ENCODE measurements at places on chromosomes 1 and 21.

DNA sequence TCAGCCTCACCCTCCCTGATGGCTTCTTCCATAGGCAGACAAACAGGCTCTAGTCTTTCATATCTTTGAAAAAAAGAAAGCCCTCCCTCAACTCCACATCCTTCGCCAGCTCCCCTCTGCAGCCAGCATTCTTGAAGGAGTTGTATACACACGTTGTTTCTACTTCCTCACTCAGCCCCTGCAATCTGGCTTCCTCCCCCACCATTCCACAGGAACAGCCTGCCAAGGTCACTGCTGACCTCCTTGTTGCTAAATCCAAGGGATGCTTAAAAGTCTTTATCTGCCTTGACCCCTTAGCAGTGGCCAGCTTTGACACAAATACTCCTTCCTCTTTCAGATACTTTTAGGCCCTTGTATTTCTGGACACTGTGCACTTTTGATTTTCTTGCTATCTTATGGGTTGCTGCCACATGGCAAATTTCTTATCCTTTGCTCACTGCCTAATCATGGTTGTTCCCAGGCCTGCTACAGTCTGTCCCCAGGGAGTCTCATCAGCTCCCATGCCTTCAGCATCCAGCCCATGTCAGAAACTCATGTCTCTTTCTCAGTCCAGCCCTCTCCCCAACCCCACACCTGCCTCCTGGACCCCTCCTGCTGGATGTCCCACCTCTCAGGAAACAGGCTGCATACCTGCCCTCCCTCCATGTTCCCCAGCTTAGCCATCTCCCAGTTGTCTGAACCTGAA is 8.3 kb downstream of the FAM229A start:
- no peak for DNase-seq

DNA sequence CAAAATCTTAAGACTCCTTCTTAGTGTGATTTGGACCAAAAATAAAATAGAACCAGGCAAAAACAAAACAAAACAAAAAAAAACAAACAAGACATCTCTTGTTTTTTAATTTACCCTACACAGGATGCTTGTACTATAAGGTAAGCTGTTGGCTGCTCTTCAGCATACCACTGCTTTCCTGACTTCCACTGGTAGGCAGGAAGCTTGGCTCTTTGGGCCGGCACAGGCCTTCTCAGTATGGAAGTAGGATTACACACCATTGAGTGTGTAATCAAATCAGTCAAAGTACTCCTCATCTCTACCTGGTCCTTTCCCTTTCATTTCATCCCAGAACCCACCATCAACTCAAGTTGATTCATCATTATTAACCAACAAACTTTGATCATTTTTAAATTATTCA is 61.9 kb upstream of the RGS1 start:
- DNase-seq, result no peak

- no peak for DNase-seq
Observed at GRCh38 chr1:218336328-218336727, 8.8 kb upstream of the TGFB2 start.

DNA sequence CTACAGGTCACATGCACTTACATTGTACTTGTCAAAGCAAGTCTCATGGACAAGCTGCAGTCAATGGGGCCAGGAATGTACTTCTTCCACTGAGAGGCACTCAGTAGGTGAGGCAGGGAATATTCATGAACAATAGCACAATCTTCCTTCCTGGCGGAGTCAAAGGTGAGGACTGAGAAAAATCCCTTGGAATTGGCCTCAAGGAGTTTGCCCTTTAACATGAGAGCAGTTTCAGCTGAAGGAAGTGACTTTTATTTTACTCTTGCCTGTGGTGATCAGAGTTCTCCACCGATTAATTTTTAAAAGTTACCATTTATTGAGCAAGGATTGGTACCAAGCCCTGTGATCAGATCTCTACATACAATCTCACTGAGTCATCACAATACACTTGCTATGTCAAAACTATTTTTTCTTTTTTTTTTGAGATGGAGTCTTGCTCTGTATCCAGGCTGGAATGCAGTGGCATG is 11.2 kb upstream of the AK2 start:
- no peak for DNase-seq

- DNase-seq, result no peak
Observed at GRCh38 chr1:167770127-167770526, 48.3 kb downstream of the MPZL1 start.

DNA sequence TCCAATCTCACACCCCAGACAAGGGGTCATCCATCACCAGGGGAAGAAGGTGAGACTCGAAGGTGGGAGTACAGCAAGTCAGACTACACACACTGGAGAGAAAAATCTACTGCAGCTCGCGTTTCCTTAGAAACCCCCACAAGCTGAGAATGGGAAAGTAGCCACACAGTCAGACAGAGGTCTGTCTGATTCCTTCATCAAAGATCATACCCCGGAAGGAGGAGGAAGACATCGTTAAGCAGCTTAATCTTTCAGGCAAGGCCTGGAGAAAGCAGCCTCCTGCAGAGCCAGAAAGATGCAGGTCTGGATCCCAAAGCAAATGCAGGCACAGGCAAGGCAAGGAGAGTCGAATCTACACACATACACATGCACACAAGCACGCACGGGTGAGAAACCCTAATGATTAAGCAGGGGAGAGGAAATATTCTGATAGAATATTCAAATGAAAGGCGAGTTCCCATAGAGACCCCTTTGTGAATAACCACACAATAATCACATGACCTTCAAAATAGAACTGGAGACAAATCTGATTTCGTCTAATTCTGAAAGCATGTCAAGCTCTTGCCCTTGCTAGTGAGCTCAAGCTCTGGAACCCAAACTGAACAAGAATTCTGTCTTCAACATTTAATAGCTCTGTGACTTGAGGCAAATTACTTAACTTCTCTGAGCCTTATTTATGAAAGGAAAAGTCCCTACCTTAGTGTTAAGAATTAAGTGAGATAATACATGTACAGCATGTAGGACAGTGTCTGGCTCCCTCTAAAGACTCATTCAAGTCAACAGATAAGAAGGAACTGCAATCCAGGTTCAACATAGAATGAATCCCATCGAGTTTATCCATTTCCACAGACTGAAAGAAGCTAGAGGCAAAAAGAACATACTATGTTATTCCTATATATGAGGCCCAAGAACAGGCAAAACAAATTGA is 387.8 kb downstream of the OMA1 start:
- no peak for DNase-seq

DNA sequence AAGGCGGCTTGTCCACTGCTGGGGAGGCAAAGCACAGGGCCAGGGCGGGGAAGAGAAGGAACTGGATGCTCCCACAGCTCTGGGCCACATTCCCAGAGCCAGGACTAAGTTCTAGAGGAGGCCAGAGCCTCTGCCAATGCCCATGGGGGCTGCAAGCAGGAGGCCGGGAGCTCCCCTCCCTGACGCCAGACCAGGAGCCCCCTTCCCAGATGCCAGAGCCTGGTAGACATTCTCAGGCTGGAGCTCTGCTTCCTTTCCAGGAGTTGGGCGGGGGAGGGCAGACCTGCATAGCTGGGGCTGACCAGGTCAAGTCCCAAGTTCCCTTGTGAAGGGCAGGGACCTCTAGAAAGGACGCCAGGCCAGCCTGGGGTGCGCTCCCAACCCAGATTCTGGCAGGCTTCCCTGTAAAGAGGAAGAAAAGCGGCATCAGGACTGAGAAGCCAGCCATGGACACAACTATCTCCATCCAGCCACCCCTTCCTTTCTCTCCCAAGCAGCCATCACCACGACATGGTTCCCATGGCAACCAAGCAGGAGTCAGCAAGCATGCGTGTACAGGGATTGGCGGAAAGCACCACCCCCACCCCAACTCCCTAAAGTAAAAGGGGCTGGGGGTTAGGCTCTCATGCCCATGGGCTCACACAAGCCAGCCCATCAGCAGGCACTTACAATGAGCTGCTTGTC is 13.4 kb downstream of the KIF21B start:
- no peak for DNase-seq

- no peak for DNase-seq
Observed at GRCh38 chr1:11013160-11013531, 692 bp downstream of the TARDBP start.

- DNase-seq, result no peak
Observed at GRCh38 chr1:13829152-13829769, 129.3 kb downstream of the PRDM2 start.

- DNase-seq, result peak; percentile 10
Observed at GRCh38 chr21:46096596-46097335, 1.1 kb upstream of the COL6A2 start.

DNA sequence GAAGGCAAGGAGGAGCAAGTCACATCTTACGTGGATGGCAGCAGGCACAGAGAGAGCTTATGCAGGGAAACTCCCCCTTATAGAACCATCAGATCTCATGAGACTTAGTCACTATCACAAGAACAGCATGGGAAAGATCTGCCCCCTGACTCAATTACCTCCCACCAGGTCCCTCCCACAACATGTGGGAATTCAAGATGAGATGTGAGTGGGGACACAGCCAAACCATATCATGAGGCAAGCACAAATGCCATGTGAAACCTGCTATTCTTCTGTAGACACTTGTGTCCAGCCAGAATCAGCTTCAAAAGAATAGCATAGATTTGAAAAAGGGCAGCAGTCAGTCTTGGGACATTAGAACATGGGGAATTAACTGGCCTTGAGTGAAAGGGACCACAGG is 32.2 kb upstream of the UBE2U start:
- no peak for DNase-seq

GRCh38 chr1:108345776-108346531 is 102.1 kb upstream of the NBPF4 start:
- no peak for DNase-seq

DNA sequence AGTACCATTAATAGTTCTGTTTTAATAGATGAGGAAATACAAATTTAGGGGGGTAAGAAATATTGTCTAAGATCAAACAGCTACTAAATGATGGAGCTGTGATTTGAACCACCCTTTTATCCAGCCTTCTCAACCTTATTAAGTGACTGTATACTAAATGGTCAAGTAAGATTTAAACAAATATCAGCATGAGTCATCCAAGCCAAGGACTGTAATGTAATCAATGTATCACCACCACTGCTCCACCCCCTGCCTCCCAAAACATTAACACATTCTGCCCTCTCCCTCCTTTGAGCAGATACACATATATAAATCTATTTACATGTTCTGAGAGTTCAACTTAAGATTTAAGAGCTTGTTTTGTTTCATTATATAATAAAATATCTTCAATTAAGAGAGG is 58.9 kb downstream of the LRRC40 start:
- DNase-seq, result no peak

- DNase-seq, result no peak
Observed at GRCh38 chr1:203612932-203613682, 13.5 kb upstream of the ATP2B4 start.

GRCh38 chr1:230067419-230067870 is 407 bp downstream of the GALNT2 start:
- peak; percentile 39 for DNase-seq

DNA sequence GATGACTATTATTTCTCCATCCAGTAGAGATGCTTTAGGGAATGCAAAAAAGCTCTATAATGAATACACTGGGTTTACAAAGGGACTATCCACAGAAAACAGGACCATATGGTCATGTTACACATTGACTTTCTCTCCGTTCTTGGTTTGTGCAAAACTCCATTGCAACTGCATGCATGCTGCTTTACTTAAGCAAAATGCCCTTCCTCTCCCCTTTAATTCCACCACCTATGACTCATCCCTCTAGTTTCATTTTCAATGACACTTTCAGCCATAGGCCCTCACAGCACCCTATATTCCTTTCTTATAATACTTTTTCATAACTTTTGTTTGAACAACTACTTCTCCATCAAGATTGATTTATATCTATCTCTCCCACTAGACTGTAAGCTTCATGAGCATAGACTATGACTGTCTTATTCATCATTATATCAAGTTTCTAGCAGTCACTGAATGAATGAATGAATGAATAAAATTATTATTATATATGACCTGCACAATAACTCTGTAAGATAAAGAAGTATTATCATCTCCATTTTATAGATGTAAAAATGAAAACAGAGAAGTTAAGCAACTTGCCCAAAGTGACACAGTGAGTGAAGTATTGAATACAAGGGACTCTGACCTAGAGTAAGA is 248.9 kb downstream of the PLPP3 start:
- no peak for DNase-seq

GRCh38 chr21:39137248-39138178 is 45.7 kb downstream of the PSMG1 start:
- no peak for DNase-seq

DNA sequence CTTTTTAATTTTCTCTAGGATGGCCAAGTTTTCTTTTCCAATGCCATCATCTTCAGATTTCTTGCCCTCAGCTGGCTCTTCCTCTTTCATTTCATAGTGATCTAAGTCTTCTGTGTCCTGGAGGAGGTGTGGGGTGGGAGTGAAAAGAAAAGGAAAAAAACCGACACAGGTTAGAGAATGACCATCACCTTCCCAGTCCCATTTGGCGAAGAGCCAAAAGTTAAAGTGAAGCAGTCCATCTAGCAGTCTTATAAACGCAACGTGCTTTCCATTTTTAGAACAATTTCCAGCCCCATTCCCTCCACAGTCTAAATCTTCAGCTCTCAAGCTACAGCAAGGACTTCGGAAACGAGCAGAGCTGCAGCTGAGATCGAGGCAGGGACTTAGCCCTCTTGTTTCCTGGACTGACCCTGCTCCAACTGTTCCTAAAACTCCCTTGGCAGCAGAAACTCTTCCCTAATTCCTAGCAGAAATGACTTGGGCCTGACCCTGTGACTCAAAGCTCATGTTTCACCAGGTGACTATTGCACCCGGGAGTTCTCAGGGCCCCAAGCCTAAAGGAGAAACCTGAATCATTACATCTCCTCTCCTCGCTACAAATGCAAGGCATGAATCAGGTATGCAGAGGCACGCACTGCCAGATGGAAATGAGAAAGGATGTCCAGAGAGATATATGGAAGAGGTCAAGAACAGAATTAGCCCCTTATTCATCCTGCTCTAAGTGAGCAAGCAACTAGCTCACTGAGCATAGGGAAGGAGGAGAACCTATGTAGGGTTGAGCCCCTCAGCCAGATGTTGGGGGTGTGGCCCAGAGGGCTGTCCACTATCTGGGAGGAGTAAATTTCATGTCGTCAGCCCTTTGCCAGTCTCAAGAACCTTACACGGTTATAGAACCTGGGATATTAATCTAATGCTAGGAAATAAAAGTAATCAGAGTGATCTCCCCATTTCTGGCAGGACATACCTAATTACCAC is 5.1 kb downstream of the UBE2Q1 start:
- DNase-seq, result no peak

GRCh38 chr1:162849711-162850110 is 11.3 kb downstream of the CCDC190 start:
- DNase-seq, result no peak

- no peak for DNase-seq
Observed at GRCh38 chr1:205518661-205519540, 14.4 kb downstream of the CDK18 start.

DNA sequence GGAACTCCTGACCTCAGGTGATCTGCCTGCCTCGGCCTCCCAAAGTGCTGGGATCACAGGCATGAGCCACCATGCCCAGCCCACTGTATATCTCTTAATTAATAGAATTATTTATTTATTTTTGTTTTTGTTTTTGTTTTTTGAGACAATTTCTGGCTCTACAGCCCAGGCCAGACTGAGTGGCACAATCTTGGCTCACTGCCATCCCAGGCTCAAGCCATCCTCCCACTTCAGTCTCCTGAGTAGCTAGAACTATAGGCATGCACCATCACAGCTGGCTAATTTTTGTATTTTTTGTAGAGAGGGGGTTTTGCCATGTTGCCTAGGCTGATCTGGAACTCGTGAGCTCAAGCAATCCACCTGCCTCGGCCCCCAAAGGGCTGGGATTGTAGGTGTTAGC is 15.7 kb upstream of the WDTC1 start:
- DNase-seq, result no peak

GRCh38 chr1:108955111-108955510 is 8.2 kb downstream of the CLCC1 start:
- no peak for DNase-seq
